A172 (cell line): ENCODE measurements at places on chromosomes 4 and X. TPM values are rescaled to one million over a fixed set of nuclear protein-coding genes. Genes with fewer than 3 reads are reported as not detected.
A peak's percentile ranks its signal among the peaks of the same experiment; 100 is the strongest.

GRCh38 chrX:115940888-115941332, 229.6 kb upstream of the AGTR2 start:
- DNase-seq: no peak

DNA sequence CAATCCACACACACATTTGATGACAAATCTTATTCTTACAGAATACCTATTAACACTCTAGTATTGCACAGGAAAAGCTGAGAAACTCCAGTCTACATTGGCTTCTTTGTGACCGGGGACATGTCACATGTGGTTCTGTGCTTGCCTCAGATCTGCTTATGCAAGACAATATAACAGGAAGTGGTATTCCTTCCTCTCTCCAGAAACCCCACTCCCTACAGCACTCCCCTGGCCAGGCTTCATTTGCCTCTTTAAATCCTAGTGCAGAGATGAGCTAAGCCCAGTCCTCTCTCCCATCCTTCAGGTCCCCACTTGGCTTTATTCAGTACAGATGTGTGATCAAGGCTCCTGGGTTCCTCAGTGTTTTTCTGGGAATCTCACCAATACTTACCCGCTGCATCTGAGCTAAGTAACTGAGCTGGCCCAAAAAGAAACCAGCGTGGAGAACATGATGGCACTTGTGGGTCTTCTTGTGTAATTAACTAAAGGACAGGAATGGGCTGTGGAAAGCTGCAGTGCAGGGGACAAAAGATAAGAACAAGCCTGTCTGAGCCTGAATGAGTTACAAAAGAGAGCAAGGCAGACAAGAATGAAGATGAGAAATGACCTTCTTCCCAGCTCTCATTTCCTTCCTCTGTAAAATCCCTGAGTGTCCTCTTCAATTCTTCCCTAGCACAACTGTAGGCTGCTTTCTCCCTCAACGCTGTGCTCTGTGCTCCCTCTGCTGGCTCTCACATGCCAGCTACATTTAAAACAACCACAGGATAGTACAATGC, 105.6 kb downstream of the HNRNPD start:
- peak; percentile 44 for DNase-seq

GRCh38 chr4:3683744-3684421, 82.3 kb upstream of the ADRA2C start:
- DNase-seq: no peak

GAGE12D gene
- not detected in 2 replicates for total RNA-seq

DNA sequence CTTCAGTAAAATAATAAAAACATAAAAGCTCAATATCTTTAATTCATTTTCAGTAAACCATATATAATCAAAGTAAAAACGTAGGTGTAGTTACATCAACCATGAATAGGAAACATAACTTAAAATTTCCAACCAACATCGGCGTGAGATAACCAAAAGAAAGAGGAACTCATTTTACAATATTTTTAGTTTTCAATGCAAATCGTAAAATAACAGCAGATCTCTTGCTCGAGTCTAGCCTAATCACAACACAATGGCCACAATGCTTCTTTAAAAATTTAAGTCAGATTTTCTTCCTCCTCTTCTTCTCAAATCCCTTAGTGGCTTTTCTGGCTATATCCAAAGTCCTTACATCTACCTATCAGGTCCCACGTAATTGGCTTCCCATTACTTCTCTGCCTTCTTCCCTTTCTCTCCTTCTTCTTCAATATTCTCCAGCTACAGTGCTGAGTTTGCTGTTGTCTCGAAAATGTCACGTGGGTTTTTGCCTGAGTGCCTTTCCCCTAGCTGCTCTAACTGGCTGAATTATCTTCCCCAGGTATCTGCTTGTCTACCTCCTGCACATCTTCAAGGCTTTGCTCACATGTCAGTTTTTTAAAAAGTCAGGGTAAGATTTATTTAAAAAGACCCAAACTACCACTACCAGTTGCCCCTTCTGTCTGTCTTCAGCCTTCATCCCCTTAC, 90.9 kb upstream of the BANK1 start:
- DNase-seq: no peak

- DNase-seq: no peak
Observed at GRCh38 chrX:44433556-44433955, 90.1 kb upstream of the EFHC2 start.

- no peak for DNase-seq
Observed at GRCh38 chrX:29922607-29923006, 292.8 kb upstream of the MAGEB2 start.

GRCh38 chr4:80926446-80926845, 104.1 kb upstream of the BMP3 start:
- DNase-seq: peak; percentile 23

ZNF185 gene
- 1.7 and 4.9 TPM in 2 replicates for total RNA-seq

- DNase-seq: no peak
Observed at GRCh38 chr4:66023061-66023460, 352.8 kb upstream of the EPHA5 start.

TMPRSS11F gene
- not detected in 2 replicates for total RNA-seq

DNA sequence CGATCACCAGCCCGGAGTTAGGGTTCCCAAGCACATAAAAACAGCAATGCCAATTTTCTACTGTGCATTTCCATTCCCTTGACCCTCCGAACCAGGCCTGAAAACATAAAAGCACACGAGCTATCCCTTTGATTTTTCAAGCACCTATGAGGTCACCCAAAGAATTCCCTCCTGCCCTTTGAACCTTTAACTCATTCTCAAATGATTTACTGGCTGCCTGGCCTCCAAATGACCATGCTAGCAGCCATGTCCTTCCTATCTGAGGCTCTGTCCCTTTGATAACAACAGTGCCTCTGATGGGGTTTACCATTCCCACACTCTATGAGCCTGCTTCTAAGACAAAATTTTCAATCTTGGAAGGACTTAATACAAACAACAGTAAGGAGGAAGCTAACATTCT, 15.2 kb downstream of the SHROOM4 start:
- no peak for DNase-seq

DNA sequence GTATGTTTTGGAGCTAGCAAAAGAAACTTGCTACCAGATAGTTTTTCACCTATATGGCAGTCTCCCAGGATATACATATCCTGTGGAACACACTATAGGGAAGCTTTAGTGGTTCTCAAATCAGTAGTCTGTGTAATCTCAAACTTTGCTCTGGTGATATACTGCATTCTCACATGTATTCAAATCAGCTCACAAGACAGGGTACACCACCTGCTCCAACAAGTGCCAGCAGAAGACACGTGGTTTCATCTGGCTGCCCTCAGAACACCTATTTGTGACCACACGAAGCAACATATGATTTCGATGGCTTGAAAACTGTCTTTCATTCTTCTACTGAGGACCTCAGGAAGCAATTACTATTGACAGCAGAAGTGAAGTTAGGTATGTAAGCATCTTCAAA, 37.7 kb downstream of the BCLAF3 start:
- DNase-seq: no peak

- no peak for DNase-seq
Observed at GRCh38 chrX:153665726-153666306, 7.8 kb downstream of the PNCK start.

TREX2 gene
- 0.62 and 9.5 TPM in 2 replicates for total RNA-seq

DNA sequence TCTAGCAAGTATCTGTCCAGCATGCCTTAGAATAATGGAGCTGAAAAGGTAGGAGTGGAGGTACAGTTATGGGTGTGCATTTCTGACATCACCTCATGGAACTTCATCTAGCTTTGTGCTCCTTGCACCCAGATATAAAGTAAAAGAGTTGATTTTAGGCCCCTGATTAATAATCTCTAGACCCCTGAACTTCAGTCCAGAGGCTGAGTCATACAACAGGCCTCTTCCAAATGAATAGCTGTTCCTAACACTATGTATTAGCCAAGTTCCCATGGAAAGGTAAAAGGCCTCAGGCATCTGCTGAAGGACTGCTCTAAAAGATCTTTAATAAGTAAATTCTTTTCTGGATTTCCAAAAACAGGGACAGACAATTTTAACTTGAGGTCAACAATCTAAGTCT, 16.2 kb downstream of the TBC1D9 start:
- DNase-seq: no peak
